ENCODE measurements at places on chromosomes 2 and 18. TPM values are rescaled to one million over a fixed set of nuclear protein-coding genes. Genes with fewer than 3 reads are reported as not detected.

Gene CDH7
- not detected for total RNA-seq

Gene CAPN14
- total RNA-seq, result not detected

Gene SCG2
- total RNA-seq, result 5.0 TPM

Gene UNC80
- not detected for total RNA-seq

Gene DSG2
- 65.5 TPM for total RNA-seq
